ENCODE measurements at places on chromosomes 16 and 17.

GRCh38 chr16:68776821-68777485 is 39.9 kb downstream of the CDH1 start:
- DNase-seq, result no peak

GRCh38 chr17:14755002-14755401 is 454.1 kb downstream of the HS3ST3B1 start:
- DNase-seq, result no peak

GRCh38 chr17:1627182-1627981 is 1.3 kb downstream of the SLC43A2 start:
- peak; percentile 54 for DNase-seq

DNA sequence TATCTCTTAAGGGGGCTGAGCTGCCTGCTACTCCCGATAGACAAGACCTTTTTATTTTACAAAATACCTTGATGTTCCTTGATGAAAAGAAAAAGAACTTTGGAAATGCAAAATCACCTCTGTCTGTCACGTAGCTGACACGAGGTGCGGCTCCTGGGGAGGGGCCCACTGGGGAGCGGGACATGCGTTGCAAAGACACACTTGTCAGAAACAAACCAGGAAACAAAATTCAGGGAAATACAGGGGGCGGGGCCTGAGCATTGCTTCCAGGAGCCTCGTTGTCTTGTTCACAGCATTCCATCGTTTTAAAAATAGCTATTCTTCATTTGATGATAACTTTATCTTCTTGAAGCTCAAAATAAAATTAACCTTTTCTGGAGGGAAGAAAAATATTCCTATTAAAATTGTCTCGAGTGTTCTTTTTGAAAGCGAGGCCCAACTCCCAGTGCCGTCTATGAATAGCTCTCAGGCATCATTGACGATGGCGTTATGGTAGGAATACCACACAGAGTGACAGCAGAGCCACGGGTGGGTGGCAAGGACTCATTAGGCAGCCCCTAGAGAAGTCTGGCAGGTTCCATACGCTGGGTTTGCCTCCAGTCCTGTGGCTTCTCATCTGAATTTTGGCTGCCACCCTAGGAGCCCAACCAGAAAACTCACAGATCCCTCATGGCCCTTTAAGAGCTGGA is 286.9 kb downstream of the CPPED1 start:
- DNase-seq, result no peak

DNA sequence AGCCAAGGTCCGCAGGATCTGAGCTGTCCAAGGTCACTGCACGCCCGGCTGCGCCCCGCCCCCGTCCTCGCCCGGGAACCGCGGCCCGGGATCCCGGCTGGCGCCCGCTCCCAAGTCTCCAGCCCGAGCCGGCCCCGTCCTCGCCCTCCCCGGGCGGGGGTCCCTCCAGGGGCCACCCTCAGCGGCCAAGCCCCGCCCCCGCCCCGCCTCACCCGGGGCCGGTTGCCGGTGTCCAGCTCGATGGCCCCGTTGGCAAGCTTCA is 216 bp downstream of the VPS9D1 start:
- no peak for DNase-seq

GRCh38 chr17:15145621-15146020 is 119.5 kb downstream of the PMP22 start:
- no peak for DNase-seq

DNA sequence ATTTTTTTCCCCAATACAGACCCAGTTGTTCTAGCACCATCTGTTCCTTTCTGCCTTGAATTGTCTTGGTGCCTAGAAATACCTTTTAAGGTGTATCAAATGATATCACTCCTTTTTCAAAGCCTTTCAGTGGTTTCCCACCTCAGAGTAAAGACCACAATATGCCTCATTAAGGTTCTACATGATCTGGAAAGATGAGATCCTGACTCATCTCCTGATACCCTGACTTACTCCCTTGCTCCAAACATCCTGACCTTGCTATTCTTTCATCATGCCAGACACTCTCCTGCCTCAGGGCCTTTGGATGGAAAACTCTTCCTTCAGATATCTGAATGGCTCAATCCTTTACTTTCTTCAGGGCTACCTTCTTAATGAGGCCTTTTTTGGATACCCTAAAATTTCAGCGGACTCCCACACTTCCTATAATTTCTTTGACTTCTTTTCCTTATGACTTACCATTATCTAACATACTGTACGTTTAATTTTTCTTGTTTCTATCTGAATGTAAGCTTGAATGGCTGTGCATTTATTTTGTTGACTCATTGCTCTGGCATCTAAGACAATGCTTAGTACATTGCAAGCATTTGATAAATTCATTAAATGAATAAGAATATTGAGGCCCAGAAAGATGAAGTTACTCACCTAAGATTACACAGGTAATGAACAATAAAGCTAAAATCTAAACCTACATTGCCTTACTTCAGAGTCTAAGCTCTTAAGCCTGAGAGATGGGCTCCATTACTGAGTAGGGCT is 19.2 kb downstream of the FLOT2 start:
- DNase-seq, result no peak

DNA sequence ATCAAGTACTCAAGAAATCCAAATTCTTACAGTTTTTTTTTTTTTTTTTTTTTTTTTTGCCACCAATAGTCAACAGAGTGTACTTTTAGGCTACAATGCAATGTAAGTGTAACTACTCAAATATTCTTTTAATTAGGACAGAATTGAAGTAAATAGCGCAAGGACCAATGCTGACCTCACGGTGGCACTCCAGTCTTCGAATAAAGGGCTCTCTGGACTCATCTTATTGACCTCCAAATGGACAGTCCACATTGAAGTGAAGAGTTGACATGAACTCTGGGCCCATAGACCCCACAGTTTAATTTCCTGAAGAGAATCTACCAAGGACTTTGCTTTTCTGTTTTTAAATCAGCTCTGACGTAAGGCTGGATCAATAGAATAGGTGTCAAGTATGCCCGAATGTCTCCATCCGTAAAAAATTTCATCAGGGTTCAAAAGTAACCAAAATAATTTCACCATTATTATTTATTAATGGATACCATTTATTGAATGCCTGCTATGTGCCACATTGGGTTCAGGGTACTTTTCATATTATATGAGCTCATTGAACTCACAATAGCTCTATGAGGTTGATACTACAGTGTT is 7.3 kb upstream of the DDX52 start:
- DNase-seq, result no peak

GRCh38 chr16:19753815-19754643 is 36.0 kb downstream of the IQCK start:
- no peak for DNase-seq

DNA sequence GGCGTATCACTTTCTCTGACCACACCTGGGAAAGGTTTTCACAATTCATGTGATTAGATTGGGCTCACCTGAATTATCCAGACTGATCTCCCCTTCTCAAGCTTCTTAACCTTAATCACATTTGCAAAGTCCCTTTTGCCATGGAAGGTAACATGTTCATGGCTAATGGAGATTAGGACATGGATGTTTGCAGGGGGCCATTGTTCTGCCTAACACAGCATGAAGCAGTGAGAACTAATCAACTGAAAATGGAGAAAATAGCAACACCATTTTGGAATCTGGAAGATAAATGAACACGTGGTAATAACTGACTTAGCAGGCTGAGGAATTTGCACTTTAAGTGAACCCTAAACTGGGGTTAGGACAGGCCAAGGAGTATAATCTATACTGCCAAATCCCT is 25.0 kb upstream of the SBK1 start:
- DNase-seq, result no peak

DNA sequence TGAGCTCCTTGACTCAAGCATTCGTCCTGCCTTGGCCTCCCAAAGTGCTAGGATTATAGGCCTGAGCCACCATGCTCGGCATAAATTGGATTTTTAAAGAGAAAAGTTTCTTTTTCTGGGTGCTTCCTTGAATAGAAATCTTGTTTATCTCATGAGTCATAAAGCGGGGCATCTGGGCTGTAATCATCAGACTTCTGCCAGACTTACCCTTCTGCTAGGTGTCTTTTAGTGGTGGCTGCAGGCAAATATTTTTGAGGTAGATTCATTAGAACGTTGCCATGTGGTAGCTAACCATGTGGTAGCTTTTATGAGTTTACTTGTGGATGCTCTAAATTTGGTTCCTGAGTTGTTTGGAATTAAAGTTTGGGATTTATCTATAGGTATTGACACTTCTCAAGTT is 13.4 kb downstream of the PGS1 start:
- no peak for DNase-seq

GRCh38 chr17:35214631-35215273 is 20.6 kb upstream of the SLC35G3 start:
- DNase-seq, result no peak

DNA sequence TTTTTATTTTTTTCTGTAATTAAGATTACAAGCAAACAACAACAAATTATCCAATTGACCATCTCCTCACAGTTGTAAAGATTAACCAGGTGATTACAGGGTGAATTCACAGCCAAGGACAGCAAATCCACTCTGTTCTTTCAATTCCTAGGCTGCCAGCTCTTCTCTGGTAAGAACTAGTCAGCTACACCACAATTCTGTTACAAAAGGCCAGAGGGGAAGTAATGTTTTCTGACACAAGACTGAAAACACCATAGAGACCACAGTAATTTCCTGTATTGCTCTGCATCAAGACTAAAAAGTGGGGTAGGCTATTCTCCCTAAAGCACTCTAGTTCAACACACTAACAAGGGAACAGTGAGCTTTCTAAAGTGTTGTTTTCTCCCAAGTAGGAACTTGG is 10.6 kb downstream of the CA10 start:
- no peak for DNase-seq

GRCh38 chr17:39757931-39758873 is 20.5 kb downstream of the GRB7 start:
- no peak for DNase-seq

DNA sequence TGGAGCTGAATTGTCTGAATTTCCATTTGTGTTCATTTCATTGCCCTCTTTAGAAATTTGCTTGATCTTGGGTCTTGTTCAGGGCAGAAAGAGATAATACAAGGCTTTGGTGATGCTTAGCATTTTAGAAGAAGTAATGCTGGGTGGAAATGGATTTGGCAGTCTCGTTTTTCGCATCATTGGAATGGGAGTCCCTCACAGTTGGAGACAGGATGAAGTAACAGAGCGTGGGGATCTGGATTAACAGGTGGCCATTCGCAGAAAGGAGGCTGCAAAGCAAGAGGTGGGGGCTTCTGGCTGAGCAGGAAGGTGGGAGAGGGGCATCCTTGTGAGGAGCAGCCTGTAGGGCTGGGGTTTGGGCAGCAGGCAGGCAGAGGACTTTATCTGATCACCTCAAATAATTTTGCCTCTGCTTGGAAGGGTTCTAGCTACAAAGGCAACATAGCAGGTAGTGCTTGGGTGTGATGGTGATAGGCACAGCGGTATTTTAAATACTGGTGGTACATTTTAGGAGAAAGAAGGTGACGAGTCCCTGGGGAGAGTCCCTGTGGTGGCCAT is 17.0 kb downstream of the KSR1 start:
- no peak for DNase-seq

DNA sequence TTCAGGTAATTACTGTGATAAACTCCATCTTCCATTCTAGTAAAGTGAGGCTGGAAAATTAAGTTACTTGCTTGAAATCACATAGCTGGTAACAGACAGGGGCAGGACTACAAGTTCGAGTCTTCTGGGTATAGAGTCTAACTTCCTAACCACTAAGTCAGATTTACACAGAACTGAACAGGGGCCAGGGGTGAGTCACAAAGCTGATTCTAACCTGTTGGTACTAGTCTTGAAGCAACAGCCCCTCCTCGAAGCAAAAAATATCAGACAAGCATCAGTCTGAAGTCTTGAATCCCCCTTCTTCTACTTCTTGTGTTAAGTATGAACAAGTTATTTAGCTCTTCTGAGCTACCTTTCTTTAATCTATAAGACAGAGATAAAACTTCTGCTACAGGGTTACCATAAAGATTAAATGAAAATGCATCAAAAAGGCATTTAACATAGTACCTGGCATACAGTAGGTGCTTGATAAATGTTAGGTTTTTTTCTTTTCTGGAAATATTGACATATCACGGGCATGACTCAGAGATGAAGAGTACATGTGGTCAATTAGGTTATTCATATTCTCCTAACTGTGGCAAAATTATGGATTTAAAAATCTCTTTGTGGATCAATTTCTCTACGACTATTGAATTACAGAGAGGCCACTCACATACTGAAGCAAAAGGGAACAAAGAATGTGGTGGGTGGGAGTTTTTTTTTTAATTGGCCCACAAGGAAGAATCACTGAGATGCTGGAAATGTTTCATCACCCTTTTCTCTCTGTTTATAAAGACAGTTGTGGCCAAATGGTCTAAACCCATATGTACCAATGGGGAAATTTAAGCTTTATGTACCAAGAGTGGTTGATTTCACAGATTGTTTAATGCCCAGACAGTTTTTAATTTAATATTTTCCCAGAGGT is 266.9 kb upstream of the DYNLRB2 start:
- DNase-seq, result no peak

DNA sequence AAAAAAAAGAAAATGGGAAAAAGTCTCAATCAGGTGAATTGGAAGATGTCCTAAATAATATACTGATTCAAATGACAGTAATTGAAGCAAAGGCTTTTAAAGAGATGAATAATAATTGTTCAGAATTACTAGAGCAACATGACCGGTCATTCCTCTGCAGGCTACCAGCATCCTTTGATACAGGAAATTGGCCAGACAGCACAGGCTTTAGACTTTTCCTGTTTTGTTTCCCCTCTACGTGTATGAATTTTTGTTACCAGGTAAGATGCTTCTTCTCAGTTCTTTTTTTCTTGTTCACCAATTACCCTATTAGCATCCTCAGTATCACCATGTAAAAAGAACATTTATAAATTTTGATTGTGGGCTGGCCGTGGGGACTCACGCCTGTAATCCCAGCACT is 77.5 kb downstream of the RPGRIP1L start:
- DNase-seq, result no peak

- peak; percentile 78 for DNase-seq
Measured at GRCh38 chr17:78974635-78975591, 4.8 kb downstream of the LGALS3BP start.

DNA sequence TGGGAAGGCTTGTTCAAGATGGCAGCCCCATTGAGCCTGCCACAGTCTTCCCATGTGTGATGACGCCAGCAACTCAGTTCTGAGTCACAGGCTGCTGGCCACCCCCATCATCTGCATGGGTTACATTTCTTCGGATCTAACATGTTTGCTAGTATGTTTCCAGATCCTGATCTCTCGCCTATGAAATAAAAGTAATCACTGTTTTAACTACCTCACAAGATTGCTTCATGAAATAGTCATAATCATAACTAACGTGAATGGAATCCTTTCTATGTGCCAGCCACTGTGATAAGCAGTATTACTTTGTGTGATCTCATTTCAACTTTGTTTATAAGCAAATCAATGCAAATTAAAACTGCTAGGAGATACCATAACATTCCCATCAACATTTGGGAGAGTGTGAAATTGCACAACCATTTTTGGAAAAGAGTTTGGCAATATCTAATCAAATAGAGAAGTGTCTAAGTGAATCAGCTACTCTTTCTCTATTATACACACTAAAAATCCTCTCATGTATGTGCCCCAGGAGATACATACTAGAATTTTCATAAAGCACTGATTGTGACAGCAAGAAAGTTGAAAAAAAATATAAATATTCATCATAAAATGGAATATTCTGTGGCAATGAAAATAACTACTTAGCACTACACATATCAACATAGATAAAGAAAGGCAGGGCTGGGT is 300.2 kb upstream of the IRX5 start:
- DNase-seq, result no peak
